Panc1 (cell line): ENCODE measurements at places on chromosomes 16 and 17. TPM values are rescaled to one million over a fixed set of nuclear protein-coding genes. Genes with fewer than 3 reads are reported as not detected.

ALOX12 gene
- not detected for total RNA-seq

SLC4A1 gene
- not detected for total RNA-seq

KCTD13 gene
- total RNA-seq = 45.7 TPM

ITGAD gene
- total RNA-seq = not detected

APOH gene
- 1.2 TPM for total RNA-seq

PDF gene
- 23.1 TPM for total RNA-seq

TSC2 gene
- 115 TPM for total RNA-seq

TNP2 gene
- not detected for total RNA-seq

CSH2 gene
- total RNA-seq = not detected

PIPOX gene
- total RNA-seq = 2.4 TPM

CFAP20 gene
- 25.9 TPM for total RNA-seq

CD300H gene
- not detected for total RNA-seq

GRCh38 chr17:80860101-80860671 lies 131.5 kb upstream of the CHMP6 start:
- no peak for DNase-seq

DNA sequence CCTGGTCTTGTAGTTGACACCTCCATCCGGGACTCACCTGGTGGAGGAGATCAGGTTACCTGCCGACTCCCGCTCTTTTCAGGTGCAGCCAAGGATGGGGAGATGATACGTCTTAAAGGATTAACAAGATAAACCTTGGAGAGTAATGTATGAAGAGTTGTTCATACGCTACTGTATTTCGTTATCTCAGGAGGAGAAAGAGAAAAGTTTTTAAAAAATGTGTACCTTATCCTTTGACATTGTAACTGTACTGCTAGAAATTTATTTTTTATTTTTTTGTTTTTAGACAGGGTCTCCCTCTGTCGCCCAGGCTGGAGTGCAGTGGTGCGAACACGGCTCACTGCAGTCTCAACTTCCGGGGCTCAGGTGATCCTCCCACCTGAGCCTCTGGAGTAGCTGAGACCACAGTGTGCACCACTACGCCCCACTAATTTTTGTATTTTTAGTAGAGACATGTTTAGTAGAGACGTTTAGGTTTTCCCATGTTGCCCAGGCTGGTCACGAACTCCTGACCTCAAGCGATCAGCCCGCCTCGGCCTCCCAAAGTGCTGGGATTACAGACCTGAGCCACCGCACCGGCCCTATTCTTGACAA lies 764 bp upstream of the SMURF2 start:
- no peak for DNase-seq

- no peak for DNase-seq
These were observed 142.7 kb upstream of the GNAO1 start for GRCh38 chr16:56048425-56049105.

- DNase-seq = no peak
These were observed 15.3 kb downstream of the TBCD start for GRCh38 chr17:82767041-82767754.

- DNase-seq = no peak
These were observed 2.1 kb upstream of the IRX5 start for GRCh38 chr16:54928411-54929089.

DNA sequence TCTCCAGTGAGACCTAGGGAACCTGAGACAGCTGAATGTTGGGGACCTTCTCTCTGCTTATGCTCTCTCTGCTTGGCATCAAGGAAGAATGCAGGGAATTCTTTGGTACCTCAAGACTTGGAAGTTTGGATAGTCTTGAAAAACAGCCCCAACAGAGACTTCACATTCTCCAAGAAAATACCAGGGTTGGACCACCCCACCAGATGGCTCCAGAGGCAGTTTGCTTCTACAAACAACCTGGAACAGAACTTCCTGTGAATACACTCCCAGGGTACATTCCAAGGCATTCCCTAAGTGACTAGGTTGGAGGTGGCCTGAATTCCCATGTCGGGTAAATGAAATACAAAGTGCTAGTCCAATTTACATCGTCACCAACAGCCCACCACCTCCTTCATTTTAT lies 314.4 kb downstream of the PMP22 start:
- no peak for DNase-seq

DNA sequence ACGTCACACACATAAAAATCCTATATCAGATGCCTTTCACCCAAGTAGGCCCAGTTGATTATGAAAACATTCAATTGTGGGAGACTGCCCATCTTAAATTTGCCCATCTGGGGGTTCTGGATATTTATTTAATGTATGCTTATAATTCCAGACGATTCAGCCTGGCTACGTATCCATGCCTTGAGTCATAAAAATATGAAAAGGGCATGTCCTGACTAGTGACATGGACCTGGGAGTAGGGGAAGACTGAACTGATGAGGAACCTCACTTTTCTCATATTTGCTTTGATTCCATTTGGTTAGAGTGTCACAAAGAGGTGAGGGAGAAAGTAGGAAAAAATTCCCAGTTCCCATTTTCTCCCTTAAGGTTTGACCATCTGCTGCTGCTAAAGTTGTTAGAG lies 122.5 kb upstream of the GNAO1 start:
- no peak for DNase-seq

DNA sequence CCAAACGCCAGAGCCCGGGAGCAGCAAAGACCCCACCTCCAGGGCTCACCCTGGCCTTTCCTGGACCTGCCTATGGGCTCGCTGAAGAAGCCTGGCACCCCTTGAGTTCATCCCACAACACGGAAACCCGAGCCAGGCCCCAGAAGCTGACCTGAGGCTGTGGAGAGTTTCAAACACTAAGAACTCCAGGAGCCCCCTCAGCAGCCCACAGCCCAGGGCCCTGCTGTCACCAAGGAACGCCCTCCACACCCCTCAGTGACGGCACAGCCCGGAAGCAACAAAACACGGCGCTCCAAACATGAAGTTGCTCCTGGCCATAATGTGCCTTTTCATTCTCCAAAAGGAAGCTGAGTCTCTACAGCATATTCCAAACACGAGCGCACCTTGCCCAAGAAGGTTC lies 9.2 kb downstream of the SLC38A10 start:
- no peak for DNase-seq

GRCh38 chr17:79034931-79035485 lies 11.0 kb downstream of the C1QTNF1 start:
- no peak for DNase-seq

GRCh38 chr17:36501963-36502362 lies 15.5 kb downstream of the ZNHIT3 start:
- no peak for DNase-seq

- no peak for DNase-seq
These were observed 10.9 kb downstream of the RARA start for GRCh38 chr17:40319651-40320540.

DNA sequence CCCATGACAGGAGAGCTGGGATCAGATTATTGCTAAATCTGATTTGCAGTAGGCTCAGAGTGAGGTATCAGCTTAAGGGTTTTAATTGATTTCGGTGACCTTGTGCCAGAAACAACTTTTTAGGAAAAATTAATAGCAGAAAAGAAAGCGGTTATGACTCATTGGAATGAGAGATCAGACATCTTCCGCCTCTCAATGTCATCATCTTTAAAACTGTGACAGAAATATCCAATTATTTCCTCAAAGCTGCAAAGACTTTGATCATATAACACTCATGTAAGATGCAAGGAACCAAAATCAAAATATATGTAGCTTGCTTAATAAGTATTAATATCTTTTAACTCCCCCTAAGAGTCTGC lies 190.1 kb upstream of the FOXF1 start:
- no peak for DNase-seq

GRCh38 chr17:48835971-48836370 lies 5.1 kb downstream of the CALCOCO2 start:
- DNase-seq = no peak

GRCh38 chr17:3788200-3788599 lies 12.8 kb downstream of the ITGAE start:
- no peak for DNase-seq

- DNase-seq = no peak
These were observed 145.7 kb upstream of the IRX3 start for GRCh38 chr16:54431997-54432896.

GRCh38 chr17:18259621-18260331 lies 686 bp upstream of the MIEF2 start:
- peak; percentile 83 for DNase-seq

DNA sequence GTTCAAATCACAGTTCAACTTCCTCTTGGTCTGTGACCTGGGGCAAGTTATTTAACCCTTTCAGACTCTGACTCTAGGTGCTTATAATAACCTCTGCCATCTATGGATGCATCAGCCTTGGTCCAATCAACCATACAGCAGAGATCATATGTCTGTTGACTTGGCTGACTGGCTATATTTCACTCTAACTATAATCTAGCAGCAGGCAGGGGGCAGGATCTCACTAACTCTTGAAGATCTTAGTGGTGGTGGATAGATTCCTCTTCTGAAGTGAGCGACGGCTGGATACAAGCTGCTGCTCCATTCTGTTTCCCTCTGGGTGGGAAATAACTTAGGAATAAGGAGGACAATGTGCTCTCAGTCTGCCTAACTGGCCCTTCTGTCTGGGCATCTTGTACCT lies 146.6 kb downstream of the SKAP1 start:
- DNase-seq = no peak

DNA sequence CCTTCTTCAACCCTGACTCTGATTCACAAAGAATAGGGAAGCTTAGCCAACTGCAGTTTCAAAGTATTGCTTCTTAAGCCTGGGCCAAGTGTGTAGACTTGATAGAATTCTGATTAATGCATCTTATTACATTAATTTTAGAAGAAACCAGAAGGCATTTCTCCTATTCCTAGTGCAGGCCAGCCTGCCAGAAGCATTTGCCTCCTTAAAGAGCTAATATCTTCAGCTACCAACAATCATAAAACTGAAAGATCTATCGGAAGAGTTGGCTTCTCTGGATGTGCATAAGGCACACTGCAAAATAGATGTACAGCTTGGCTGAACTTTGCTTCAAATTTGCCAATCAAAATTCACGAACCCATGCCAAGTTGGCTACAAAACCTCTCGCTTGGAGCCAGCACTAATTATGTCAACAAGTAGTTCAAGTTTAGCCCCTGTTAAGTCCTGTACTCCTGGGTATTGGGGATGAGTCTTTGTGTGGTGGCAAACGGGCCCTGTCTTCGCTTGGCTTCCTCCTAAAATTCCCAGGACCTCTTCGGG lies 717.8 kb downstream of the WWOX start:
- no peak for DNase-seq

GRCh38 chr16:30561089-30561816 lies 3.1 kb upstream of the ZNF764 start:
- DNase-seq = no peak

DNA sequence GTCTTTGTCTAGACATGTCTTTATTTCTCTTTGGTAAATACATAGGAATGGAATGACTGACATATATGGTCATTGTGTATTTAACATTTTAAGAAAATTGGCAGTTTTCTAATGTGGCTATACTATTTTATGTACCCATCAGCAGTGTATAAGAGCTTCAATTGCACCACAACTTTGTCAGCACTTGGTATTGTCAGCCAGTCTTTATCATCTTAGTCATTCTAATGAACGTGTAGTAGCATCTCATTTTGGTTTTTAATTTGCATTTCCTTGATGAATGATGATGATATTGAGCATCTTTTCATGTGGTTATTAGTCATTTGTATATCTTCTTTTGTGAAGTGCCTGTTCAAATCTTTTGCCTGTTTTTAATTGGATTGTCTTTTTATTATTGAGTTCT lies 239.3 kb downstream of the CEP112 start:
- no peak for DNase-seq

- DNase-seq = no peak
These were observed 80.1 kb downstream of the PMP22 start for GRCh38 chr17:15184872-15185624.

DNA sequence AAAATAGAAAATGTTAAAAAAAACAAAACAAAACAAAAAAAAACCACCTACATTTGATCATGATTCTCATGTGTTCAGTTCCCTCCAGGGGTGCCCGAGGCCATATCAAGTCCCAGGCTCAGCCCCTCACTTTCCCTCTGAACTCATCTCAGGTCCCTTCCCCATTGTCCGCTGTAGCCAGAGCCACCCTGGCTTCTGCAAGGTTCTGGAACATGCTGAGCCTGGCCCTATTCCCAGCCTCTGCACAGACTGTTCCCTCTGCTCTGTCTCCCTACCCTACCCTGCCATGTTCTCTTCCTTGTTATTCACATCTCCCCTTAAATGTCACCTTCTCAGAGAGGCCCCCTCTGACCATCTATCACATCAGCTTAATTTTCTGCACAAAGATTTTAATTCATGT lies 46.9 kb downstream of the TK2 start:
- no peak for DNase-seq

DNA sequence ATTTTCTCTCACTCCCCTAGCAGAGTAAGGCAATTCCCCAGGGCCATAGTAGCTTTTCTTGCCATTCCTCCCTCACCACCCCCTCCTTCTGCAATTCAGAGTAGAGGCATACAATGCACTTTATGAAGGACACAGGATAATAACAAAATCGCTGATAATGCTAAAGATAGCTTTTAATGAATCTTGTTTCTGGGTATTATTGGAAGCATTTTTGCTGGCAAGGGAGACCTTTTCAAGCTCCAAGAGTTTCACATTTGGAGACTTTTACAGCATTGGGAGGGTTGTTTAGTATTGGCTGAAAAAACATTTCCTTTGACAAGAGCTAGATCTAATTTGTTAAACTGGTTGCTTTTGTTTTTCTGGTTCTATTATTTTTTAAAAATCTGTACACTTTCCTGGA lies 573.0 kb upstream of the C16orf82 start:
- DNase-seq = no peak

DNA sequence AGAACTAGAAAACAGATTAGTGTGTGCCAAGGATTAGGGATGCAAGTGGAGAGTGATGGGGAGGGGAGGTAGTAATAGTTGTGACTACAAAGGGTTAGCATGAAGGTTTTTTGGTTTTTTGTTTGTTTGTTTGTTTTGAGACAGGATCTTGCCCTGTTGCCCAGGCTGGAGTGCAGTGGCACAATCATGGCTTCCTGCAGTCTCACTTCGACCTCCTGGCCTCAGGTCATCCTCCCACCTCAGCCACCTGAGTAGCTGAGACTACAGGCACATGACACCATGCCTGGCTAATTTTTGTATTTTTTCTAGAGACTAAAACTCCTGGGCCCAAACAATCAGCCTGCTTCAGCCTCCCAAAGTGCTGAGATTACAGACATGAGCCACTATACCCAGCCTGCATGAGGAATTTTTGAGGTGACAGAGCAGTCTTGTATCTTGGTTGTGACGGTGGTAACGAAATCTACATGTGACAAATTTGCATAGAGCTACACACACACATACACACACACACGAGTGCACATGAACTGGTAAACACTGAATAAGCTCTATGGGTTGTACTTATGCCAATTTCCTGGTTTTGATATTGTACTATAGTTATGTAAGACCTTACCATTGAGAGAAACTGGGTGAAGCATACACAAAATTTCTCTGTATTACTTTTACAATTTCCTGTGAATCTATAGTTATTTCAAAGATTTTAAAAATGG lies 59.6 kb upstream of the TOM1L1 start:
- DNase-seq = no peak

GRCh38 chr17:27754549-27754948 lies 45.8 kb downstream of the NOS2 start:
- no peak for DNase-seq

DNA sequence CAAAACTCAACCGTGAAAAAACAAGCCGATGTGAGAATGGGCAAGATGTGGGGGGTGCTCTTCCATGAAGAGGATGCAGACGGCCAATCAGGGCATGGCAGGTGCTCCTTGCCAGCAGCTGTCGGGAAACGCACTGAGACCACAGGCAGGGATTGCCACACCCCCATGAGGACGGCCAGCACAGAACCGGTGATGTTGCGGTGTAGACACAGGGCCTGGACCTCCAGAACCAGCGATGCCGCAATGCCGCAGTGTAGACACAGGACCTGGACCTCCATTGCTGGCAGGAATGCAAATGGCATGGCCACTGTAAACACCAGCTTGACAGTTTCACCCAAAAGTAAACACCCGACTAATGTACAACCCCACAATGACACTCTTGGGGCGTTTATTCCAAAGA lies 164.9 kb downstream of the BANP start:
- DNase-seq = no peak
